ENCODE measurements at places on chromosomes 1 and 21. TPM values are rescaled to one million over a fixed set of nuclear protein-coding genes. Genes with fewer than 3 reads are reported as not detected.
A peak's percentile ranks its signal among the peaks of the same experiment; 100 is the strongest.

GRCh38 chr1:94693029-94693428 lies 127.1 kb upstream of the SLC44A3 start:
- DNase-seq, result no peak

CDC14A gene
- 16.8 TPM for total RNA-seq

DNA sequence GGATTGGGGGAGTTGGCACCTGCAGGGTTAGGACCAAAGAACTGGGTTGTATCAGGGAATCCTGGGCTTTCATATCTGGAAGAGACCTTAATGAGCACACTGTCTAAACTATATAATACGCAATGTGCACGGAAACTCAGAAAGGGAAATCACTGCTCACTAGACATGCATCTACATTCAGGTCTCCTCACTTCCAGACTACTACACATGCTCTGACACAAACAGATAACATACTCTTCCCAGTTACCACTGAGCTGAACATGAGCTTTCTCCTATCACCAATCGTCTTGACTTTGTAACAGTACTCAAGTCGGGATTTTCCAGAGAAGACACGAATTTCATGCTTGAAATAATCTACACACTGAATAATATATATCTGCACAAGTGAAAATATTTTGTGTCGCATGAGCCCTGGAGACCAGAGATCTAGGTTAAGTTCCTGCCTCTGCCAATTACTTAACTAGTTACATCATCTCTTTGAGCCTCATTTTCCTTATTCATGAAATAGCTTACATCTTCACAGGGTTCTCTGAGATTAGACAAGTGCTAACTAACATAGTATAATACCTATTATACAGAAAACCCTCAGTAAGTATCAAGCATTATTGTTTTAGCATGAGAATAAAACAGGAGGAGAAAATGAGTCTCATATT lies 101.1 kb downstream of the JAK1 start:
- DNase-seq, result no peak

DNA sequence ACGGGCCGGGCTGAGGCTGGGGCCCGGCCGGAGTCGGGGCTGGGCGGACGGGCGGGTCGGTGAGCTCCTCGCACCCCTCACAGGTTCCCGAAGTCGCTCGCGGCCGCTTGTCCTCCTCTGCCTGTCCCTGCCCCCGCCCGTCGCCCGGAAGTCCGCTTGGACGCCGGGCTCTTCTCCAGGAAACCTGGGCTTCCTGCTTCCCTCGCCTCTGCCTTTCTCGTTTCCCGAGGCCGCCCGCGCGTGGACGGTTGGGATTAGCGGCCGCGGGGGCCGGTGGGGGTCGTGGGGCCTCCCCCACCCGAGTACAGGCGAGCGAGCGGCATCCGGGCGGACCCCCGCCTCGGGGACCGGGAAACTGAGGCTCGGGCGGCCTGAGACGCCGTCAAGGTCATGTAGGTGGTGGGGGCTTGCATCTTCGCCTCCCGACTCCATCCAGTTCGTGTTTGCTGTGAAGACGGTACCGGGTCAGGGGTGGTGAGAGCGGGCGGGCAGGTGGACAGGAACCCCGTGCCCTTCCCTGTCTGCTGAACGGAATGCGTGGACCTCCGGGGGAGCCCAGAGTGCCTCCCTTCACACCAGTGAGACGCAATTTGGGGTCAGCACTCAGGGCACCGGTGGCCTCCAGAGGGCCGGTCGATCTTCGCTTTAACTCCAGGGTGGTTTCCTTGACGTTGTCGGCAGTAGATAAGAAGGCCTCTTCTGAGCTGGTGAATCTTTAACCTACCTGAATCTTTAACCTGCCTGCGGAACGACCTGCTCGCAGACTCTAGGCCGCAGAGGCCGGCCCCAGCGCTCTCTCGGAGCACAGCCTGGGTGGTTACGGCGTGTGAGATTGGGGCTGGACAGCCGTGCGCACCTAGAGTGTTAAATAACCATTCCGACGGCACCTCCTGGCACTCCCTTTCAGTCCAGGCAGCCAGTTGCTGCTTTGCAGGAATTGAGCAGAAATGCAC lies 686 bp downstream of the ARF1 start:
- peak; percentile 64 for DNase-seq

ADGRL2 gene
- total RNA-seq, result 7.4 TPM

GRCh38 chr1:201313086-201313485 lies 29.8 kb downstream of the PKP1 start:
- DNase-seq, result no peak
